Activated CD4-positive, alpha-beta T cell treated with anti-CD3 and anti-CD28 coated beads for 1 hour (primary cell): ENCODE measurements at places on chromosomes 16 and 17.

- no peak for DNase-seq
These were observed 64.2 kb upstream of the ATF7IP2 start for GRCh38 chr16:10321407-10322387.

- no peak for DNase-seq
These were observed 50.2 kb downstream of the NKD1 start for GRCh38 chr16:50598256-50598894.

DNA sequence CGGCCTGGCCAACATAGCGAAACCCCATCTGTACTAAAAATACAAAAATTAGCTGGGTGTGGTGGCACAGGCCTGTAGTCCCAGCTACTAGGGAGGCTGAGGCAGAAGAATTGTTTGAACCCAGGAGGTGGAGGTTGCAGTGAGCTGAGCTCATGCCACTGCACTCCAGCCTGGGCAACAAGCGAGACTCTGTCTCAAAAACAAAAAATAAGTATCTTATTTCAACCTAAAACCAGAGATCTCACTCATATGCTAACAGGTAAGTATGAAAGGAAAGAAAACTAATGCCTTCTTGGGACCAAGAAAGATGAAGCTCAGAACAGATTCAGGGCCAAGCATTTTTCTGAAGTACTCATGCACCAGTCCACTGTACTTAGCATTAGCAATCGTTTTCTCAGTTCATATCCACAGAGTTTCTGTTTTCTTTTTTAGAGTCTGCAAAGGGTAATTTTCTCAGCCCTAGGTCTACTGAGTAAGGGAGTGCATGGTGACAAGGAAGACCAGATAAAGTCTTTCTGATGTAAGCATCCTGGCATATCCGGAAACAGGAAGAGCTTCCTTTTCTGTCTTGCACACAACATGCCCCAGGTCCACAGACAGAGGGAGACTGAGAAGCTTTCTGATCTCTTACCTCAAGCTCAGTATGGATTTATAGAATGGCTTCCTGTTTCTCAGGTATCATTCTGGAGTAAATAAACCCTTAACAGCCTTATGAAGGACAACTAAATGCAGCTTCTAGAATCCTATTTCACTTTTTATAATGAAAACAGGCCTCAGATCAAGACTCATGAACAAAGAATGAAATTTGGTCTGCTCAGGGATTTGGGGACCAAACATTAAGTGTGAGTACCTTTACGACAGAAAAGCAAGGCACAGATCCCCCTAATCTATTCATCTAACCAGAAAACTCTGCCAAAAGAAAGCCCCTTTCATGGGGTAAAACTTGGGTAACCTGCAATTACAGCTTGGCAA is 38.7 kb upstream of the FOXJ1 start:
- no peak for DNase-seq

GRCh38 chr16:11576427-11577289 is 10.1 kb downstream of the LITAF start:
- DNase-seq = no peak
